ENCODE measurements at places on chromosomes 5 and 9.

- no peaks in the 10 kb centered on the region for H3K27me3 ChIP-seq
- no peaks in the 10 kb centered on the region for H3K36me3 ChIP-seq
- no peak overlapping the region for H3K4me3 ChIP-seq
- H3K27ac ChIP-seq = no peak overlapping the region
- no peak for DNase-seq
These were observed 99.7 kb downstream of the SCAI start for GRCh38 chr9:125043631-125044030.

DNA sequence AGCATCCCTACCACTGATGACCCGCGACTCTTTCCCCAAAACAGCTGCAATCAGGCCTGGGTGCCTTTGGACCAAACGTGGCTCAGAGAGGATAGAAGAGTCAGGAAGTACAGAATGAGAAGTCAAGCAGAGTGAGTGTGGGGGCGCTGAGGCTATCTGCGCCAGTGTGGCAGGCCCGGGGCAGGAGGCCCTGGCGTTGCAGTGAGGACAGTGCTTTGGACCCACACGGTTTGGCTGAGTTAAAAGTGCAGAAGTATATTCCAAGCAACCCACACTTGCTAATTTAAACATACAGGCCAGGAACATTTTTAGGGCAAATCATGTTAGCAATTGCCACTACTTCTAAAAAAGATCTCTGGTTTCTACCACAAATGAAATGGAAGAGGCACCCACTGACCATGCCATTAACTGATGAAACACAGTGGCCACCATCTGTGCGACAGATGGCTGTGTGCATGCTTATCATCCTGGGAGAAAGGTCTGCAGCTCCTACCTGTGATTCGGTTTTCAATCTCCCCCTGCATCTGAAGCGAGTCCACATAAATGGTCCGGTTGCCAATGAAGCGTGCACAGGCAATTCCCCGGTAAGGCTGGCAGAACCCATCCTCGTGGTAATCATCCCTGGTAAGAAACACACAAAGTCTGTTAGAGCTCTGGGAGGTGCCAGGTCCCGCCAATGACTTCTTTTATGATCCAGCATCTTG is 213.0 kb downstream of the ROR2 start:
- H3K4me3 ChIP-seq = no peak overlapping the region
- no peaks in the 10 kb centered on the region for H3K4me1 ChIP-seq
- H3K36me3 ChIP-seq = no peaks in the 10 kb centered on the region

DNA sequence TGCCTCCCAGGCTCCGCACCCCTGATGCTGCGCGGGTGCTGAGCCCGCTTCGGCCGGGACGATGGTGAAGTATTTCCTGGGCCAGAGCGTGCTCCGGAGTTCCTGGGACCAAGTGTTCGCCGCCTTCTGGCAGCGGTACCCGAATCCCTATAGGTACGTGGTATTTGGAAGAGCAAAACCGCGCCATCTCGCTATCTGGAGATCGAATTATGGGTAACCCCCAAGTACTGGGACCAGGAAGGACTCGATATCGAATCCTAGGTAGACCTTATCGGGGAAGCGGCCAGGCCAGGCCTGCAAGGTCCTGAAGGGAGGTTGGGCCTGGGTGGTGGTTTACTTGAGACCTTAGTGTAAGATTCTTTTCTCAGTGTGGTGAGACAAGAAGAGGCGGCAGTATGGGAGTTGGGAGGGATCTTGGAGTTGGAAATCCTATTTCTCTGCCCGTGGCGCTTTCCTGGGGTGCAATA is 359 bp downstream of the PRELID1 start:
- peaks cover 69% of the 10 kb centered on the region for H3K4me1 ChIP-seq
- peak overlapping the region; percentile 80 for H3K4me3 ChIP-seq
- H3K36me3 ChIP-seq = no peaks in the 10 kb centered on the region

- no peaks in the 10 kb centered on the region for H3K4me1 ChIP-seq
- no peak overlapping the region for H3K27ac ChIP-seq
- no peaks in the 10 kb centered on the region for H3K27me3 ChIP-seq
- no peak overlapping the region for H3K4me3 ChIP-seq
- no peak for DNase-seq
These were observed 103.6 kb upstream of the PAM start for GRCh38 chr5:102651466-102651865.

DNA sequence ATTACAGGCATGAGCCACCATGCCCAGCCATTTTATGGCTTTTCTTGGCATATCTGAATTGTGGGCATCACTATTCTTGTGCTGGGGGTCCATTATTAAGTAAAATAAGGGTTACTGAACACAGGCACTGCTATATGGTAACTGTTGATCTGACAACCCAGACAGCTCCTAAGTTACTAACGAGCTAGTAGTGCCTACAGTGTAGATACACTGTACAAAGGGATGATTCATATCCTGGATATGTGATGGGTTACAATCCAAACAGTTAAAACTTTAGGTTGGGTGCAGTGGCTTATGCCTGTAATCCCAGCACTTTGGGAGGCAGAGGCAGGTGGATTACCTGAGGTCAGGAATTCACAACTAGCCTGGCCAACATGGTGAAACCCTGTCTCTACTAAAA is 4.3 kb downstream of the CD14 start:
- peaks cover 21% of the 10 kb centered on the region for H3K4me1 ChIP-seq
- no peak overlapping the region for H3K27ac ChIP-seq
- H3K27me3 ChIP-seq = no peaks in the 10 kb centered on the region
- H3K4me3 ChIP-seq = no peak overlapping the region
- no peaks in the 10 kb centered on the region for H3K36me3 ChIP-seq

GRCh38 chr5:132009706-132010405 is 1.6 kb downstream of the ACSL6 start:
- H3K27me3 ChIP-seq = no peaks in the 10 kb centered on the region
- no peak for DNase-seq
- no peak overlapping the region for H3K4me3 ChIP-seq
- peaks cover 11% of the 10 kb centered on the region for H3K4me1 ChIP-seq
- H3K36me3 ChIP-seq = no peaks in the 10 kb centered on the region
